ENCODE measurements at places on chromosomes 11 and 22.

DNA sequence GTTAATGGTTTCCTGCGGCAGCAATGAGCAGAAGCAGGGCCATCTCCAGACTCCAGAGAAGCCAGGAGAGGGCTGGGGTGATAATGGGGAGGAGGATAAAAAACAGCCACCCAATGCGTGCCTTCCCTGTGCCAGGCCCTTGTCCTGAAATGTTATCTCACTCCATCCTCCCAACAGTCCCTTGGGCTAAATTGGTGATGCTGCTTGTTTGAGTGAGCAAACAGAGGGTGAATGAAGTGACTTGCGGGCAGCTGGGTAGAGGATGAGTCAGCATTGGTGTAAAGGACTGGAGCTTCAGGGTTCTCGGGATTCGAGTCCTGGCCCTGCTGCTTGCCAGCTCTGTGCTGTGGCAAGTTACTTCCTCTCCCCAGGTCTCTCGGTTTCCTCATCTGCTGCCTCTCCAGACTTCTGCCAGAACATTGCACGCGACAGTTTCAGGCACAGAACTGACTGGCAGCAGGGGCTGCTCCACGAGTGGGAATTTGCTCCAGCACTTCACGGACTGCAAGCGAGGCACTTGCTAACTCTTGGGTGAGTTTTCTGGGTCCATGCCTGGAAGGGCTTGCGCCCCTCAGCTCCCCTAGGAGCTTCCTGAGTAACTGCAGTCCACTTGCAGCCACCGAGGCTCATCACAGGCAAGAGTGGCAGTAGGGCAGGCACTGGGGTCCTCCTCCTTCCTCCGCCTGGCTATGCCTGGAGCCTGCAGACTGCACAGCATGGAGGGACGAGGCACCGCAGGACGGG lies at the start of gene P2RY6:
Gene P2RY6 (plus strand): TSS at position 403 of the 744 bp plus-strand sequence. CDS start 24,181 bp downstream, outside the sequence.
- DNase-seq = no peak

DNA sequence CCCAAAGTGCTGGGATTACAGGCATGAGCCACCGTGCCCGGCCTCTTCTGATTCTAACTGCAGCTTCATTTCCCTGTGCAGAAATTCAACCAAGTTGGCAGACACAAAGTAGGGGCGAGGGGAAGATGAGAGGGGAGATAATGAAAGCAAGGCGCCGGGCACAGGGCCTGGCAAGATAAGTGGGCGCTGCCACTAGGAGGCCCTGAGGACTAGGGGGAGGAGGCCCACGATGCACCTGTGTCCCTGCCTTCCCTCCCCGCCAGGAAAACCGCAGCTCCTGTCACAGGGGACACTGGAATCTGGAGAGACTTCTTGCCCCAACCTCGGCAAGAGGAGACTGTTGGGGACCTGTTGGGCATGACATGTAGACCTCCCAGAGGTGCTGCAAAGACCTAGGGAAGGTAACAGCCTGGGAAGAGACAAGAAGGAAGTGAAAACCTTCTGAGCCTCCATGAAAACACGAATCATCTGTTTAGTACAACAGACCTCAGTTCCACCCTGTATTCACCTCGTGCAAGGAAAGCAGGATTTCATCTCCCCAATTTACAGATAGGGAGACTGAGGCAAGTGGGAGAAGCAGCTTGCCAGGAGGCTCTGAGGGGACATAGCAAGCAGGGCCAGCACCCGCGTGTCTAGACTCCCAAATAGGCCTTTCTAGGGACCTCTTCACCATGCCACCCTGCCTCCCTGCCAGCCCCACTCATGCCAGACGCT lies 3.1 kb upstream of the LGALS1 start:
- no peak for DNase-seq

GRCh38 chr11:128210148-128210940 lies 377.0 kb downstream of the ETS1 start:
- DNase-seq = no peak

- DNase-seq = no peak
These were observed 39.7 kb downstream of the ADAMTS8 start for GRCh38 chr11:130388607-130389205.

DNA sequence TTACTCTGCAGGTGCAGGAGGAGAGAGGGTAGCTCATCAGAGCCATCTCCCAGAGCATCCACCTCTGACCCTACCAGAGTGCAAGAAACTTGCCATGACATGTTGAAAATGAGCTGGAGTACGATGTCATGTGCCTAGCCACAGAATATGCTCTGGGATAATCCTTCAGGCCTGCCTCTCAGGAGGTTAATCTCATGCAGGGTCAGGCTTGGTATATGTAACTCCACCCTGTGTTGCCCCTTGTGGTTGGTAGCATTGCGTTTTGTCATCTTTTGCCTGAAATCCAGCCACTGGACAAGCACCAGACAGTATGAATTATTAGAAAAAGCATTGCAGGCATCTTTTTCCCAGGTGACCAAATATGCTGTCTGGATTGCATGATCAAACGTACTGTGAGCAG lies 36.2 kb downstream of the CNTF start:
- DNase-seq = no peak

DNA sequence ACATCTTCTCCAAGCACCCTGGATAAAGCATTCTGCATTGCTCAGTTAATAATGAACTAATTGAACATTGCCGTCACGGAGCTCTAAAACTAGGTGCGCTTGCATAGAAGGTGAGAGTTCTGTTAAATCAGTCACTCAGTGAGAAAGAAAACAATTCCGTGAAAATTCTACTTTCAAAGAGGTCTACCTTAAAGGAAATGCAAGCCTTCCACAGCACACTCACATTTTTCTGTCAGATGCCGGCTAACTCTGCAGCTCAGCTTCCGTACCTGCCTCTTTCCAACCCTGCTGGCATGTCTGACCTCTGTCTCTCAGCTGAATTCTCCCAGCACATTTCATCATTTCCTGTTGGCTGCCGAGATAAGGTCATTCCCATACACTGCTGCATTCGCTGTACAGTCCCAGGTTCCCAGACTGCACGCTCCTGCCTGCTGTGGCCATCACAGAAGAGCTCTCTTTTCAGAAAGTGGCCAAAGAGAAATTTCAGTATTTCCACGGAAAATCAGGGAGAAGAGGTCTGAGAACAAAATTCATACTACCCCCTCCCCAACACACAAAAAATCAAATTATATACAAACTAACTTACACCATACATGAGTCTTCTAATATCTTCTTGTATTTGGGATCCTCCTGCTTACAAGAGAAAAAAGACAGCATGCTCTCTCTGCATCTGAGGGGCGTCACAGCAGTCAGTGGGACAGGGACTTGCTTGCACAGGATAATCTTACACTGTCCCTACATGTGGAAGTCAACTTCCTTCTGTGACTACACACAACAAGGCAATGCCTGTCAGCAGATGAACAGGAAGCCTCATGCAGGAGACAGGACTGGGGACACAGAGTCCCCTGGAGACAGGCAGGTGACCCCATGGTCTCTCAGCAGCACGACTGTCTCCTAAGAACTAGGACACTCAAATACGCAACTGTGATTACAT lies 55.1 kb downstream of the PACSIN2 start:
- DNase-seq = no peak

DNA sequence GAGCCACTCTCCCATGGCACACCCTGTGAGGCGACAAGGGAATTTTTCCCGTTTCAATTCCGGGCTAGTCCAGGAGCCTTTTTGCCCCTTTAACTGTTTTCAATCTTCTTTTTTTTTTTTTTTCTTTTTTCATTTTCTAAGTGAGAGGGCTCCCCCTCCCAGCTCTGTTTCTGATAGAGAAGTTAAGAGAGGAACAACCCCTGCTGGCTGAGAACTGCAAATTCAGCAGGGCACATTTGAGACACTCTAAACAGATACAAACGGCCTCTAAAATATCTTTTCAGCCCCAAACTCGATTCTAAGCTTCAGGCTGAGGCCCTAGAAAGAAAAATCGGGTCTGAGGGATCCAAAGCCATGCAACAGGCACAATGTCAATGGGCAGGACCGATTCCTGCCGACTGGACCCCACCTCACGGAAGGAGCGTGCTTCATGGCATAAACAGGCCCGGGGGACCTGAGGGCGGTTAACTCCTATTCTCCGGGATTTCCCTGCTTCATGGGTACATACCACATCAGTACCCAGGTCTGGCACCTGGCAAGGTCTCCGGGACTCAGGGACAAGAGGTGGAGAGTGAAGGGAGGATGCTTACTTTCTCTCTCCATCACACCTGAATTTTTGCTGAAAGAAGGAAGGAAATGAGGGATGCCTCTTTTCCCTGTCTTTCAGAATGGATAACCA lies 627.5 kb downstream of the BUD13 start:
- DNase-seq = no peak

- DNase-seq = no peak
These were observed 1262.7 kb downstream of the BRD1 start for GRCh38 chr22:48564995-48565394.

DNA sequence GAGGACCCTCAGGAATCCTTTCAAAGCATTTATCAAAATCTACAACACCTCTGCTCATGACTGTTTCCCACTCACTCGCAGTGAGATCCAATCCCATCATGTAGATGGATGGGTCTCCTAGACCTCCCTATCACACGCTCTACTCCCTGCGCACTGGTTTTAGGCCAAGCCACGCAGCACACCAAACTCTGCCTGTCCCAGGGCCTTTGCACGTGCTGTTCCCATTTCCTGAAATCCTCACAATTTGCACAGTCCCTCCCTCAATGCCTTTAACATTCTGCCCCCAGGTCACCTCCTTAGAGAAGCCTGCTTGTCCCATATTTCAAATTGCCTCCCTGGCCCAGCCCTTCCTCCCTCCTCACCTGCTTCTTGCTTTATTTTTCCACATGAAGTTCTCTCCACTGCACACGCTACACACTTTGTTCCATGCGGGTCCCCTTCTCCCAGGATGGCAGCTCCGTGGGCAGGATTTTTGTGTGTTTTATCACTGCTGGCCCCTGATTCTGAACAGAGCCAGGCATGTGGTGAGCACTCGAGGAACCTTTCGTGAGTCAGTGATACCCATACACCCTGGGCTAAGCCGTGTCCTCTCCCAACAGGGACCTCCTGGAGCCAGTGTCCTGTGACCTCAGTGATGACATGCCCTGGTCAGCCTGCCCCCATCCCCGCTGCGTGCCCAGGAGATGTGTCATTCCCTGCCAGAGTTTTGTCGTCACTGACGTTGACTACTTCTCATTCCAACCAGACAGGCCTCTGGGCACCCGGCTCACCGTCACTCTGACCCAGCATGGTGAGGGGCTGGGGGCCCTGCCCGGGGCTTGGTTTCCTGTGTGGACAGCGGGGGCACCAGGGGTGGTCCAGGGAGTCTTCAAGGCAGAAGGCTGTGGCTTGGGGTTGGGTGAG lies 12.2 kb downstream of the CSF2RB start:
- DNase-seq = no peak

GRCh38 chr11:67238894-67239782 lies 27.1 kb upstream of the GRK2 start:
- no peak for DNase-seq

DNA sequence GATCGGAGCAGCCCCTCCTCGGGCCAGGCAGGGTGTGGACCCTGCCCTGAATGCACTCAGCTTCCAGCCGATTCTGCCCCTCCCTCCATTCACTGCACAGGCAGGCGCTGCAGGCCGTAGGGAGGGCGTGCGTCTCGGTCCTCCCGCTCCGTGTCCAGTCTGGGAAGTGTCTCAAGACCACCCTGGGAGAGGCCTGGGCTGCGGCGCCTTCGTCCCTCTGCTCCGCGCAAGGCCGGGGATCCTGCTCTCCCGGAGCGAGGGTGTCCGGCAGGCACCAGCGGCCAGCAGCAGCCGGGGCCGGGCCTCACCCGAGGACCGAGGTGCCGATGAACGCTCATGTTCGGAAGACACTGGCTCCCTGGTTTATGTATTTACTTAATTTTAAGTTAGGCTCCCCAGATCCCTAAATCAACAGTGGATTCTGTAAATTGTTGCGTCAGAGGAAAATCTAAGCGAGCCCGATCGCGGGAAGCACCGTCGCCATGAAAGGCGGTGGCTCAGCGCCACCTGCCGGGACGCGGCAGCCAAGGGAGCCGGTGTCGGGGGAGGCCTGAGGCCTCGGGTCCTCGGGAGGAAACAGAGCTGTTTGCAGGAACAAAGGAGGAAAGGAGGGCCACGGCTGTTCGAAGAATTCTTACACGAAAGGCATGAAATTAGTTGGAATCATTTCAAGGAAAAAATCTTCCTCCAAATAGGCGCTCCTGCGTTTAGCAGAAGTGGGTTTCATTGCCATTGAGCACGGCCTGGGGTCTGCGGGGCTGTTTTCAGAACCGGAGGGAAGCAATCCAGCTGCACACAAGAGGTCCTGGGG lies 195.3 kb downstream of the BRD1 start:
- DNase-seq = no peak

- DNase-seq = no peak
These were observed 113.5 kb upstream of the RCN1 start for GRCh38 chr11:31977343-31977742.

DNA sequence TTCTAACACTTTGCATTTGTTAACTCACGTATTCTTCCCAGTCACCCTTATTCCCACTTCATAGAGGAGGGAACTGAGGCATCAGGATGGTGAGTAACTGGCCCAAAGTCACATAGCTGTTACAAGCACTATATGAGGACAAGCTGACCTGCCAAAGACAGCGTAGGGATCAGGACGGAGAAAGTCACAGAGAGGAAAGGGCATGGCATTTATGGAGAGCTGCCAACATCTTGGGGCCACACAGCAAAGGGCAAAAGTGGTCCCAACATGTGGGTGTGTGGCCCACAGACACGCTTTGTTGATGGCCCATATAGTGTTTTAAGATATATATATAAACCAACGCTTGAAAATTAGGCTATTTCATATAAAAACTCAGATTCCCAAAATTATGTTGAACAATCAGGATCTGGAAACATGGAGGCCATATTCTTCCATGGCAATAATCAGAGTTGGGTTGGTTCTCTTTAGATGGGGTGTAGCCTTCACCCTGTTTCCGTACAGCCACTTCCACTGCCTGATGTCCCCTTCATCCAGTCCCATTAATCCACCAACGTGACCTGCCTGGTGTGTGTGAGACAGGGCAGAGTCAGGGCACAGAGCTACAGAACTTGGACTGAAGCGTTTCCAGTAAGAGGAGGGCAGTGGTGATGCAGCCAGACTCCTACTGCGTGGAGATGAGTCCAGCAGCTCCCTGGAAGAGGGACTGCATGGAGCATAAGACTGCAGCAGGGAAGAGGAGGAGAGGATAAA lies 39.9 kb upstream of the CD5 start:
- no peak for DNase-seq

- DNase-seq = no peak
These were observed 1.9 kb upstream of the SLC25A45 start for GRCh38 chr11:65384301-65384889.

GRCh38 chr11:28584992-28585391 lies 476.8 kb downstream of the METTL15 start:
- DNase-seq = no peak

GRCh38 chr11:2771758-2772466 lies 72.1 kb upstream of the KCNQ1OT1 start:
- no peak for DNase-seq

GRCh38 chr22:19287889-19288288 lies 3.6 kb downstream of the CLTCL1 start:
- DNase-seq = no peak

- DNase-seq = no peak
These were observed 208.4 kb upstream of the TBCEL start for GRCh38 chr11:120815319-120816100.

Data from NCI-H187 treated with DMSO at 0.1 percent for 48 hours (cell line).